ENCODE measurements at places on chromosomes 5 and 9.

- no peak for DNase-seq
These were observed 19.4 kb upstream of the TNFSF15 start for GRCh38 chr9:114825126-114825795.

- DNase-seq: no peak
These were observed 315.0 kb downstream of the FER start for GRCh38 chr5:109062664-109063063.

GRCh38 chr9:23543419-23543818 lies 282.6 kb downstream of the ELAVL2 start:
- no peak for DNase-seq

- no peak for DNase-seq
These were observed 11.8 kb downstream of the OTULIN start for GRCh38 chr5:14676320-14676719.

DNA sequence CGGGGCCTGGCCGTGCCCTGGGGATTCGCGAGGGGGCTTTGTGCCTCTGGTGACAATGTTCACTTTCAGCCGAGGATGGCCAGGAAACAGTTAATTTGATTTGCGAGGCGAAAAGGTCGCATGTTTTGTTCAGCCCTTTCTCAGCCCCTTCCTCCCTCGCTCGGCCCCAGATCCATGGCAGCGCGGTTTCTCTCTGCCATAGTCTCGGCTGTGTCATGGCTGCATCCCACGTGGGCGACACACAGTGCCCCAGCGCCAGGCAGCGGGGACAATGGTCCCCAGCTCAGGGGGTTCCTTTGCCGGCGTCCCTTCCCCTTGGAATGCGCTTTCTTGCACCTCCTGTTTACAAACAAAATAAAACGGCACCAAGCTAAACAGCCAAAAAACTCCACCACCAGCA lies 370.3 kb upstream of the IRX2 start:
- no peak for DNase-seq

DNA sequence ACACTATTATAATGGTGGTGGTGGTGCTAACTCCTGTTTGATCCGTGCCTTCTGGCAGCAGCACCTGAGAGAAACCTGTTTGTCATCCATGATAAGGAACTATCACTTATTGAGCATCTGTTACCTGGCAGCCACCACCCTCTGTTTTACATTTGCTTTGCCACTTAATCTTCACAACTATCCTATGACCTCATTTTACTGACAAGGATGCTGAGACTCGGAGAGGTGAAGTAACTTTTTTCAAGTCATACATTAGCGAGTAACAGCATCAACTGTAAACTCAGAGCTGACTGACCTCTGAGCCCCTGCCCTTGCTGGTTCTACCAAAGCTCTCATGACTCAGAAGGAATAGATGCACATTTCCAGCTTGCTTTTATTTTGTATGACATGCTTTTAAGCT lies 81.1 kb downstream of the EGFLAM start:
- DNase-seq: no peak

GRCh38 chr9:127123064-127123890 lies 842 bp upstream of the ANGPTL2 start:
- DNase-seq: peak; percentile 35

GRCh38 chr5:7886849-7887475 lies 18.0 kb downstream of the MTRR start:
- DNase-seq: peak; percentile 37

DNA sequence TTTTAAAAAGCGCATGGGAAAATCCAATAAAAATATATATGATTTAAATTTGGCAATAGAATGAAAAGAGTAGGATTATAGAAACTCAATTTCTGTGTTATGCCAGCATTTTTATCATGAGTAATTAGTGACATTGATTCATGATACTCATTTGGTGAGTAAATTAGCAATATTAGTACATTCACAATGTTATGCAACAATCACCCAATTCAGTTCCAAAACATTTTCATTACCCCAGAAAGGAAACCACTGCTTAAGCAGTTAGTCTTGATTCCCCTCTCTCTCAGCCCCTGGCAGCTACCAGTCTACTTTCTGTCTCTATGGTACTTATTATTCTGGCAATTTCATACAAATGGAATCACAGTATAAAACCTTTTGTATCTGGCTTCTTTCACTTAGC lies 27.0 kb downstream of the OSMR start:
- DNase-seq: no peak

GRCh38 chr9:77417566-77417965 lies 230.6 kb downstream of the GNA14 start:
- no peak for DNase-seq

DNA sequence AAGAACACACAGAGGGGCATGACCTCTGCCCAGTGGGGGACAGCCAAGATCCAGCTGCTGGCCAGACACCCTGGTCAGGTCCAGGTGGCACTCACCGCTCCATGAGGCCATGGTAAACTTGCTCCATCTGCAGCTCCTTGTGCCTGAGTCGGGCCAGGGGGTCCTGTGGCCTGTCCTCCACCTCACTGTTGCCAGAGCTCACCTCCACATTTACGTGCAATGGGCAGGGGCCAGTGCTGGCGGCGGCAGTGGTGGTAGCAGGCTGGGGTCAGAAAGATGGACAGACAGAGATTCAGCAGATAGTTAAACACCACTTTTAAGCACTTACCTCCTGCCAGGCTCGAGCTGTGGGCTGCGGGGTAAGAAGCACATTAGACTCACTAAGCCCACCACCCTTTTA lies 28.0 kb downstream of the AKNA start:
- no peak for DNase-seq

GRCh38 chr5:81774374-81774773 lies 23.5 kb upstream of the SSBP2 start:
- no peak for DNase-seq

DNA sequence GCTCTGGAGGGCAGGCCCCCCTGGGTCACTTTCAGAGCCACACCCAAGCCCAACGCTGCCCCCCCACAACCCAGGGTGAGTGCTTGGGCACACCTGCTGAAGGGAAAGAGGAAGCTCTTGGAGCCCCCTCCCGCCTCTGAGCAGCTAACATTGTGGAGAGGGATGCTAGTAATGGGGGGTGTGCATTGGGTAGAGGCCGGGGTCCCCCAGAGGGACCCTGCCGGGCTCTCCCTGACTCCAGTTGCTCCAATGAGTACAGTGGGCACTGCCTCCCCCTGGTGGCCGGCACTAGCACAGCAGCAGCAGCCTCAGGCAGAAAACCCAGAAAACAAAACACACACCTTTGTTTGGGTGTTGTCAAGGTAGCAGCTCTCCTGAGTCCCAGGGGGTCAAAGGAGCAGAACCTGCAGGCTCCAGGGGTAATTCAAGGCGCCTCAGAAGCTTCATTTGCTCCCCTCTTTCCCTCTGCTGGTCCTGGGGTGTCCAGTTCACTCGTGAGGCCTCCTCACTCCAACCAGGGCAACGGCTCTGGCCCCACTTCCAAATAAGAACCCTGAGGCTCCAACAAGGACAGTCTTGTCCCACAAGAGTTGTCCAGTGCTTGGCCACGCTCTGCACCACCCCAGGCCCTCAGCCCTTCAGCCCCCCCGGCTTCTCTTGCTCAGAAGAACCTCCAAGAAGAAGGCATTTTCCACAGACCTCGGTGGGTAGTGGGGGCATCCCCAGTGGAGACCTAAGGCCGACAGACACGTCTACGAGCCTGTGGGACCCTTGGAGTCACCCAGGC lies 16.1 kb downstream of the GBGT1 start:
- DNase-seq: peak; percentile 21

GRCh38 chr5:38670878-38671277 lies 114.4 kb upstream of the LIFR start:
- no peak for DNase-seq

- no peak for DNase-seq
These were observed 602.6 kb upstream of the DMAC1 start for GRCh38 chr9:8401961-8402705.

DNA sequence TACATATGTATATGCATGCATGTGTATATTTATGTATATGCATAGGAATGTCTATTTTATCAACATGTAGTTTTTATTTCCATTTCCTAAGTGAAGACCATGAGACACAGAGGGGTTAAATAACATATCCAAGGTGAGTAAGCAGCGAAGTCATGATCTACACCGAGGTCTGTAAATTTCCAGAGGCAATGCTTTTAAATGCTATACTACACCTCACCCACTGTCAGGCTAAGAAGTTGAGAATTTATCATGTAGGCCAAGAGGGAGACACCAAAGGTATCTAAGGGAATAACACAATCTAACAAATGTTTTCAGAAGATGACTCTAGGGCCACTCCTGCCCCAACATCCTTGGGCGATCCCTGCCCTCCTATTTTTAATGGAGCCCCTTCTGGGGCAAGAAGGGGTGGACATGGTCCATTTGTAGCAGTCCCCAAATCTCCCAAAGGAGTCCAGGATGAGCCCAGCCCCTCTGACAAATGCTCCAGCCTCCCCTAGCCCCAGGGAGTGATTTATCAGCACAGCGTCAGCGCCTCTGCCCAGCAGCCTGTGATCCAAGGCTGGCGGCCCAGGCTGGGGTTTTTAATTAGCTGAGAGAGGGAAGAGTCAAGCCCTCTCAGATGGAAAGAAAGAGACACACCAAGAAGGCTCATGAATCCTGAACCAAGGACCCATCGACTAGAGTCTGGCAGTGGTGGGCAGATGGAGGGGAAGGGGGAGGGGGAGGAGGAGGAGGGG lies 339.9 kb downstream of the ASTN2 start:
- peak; percentile 64 for DNase-seq

DNA sequence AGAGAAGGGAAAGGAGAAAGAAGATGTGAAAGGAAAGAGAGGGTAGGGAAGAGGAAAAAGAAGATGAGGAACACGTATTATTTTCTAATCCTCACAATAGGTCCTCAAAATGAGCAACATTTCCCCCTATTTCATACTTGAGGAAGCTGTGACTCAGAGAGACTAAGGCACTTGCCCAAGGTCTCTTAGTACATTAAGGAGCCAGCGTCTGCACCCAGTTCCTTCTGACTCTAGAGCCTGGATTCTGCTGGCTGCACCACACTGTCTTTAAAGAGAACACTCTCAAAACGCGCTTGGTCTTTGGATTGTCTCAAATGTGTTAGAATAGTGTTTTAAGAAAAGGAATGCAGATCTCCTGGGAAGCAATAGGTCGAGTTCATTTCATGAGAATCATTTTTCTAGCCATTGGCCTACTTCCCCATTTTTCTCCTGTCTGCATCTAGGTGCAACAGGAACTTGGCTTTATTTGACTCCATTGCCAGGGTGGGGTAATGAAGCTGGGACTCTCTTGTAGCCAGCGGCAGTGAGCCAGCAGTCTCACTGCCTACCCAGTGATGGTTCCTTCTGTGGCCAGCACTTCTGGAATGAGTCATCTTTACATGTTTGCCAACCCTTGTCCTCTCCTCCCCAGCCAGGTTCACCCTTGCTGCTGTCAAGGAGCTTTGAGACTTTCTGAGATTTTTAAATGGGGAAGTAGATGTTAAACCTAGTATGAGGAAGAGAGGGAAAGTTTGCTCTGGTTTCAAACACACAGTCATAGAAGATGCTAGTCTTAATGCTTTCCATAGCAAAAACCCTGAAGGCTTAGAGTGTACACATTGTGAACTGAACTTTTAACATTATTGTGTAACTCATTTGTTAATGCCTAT lies 82.7 kb downstream of the DOCK8 start:
- no peak for DNase-seq

- DNase-seq: no peak
These were observed 3.5 kb upstream of the GADD45G start for GRCh38 chr9:89601306-89601705.

GRCh38 chr9:88872192-88872946 lies 118.9 kb upstream of the S1PR3 start:
- DNase-seq: no peak

DNA sequence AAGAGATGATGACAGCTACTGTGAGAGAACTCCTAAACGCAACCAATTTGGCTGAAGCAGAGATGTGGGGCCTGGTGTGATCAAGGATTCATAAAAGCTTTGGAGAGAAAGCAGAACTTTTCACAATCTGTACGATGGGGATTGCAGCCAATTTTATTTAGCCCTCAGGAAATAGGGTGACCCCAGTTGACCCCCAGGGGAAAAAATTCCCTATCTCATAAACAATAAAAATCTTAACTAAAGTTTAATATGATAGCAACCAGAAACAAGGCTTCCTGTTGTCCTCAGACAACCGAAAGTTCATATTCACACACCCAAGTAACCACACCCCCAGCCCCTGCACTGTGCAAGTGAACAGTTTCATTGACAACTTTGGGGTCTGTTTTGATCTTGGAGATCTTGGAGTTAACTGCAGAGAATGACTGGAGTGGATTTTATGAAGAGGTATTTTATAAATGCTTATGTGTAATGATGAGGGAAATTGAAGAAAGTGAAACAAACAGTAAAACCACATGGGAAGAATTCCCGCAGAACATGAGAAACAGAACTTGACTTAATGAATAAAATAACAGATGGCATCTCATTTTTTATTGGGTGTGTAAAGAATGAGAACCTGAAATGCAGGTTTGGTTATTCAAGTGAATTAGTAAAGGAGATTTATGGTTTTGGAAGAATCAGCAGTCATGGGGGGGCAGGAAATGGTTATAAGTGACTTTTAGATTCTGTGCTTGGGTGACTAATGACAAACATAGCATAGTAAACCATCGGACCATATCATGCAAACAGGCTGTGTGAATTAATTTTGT lies 94.5 kb downstream of the PDE4D start:
- DNase-seq: peak; percentile 51

DNA sequence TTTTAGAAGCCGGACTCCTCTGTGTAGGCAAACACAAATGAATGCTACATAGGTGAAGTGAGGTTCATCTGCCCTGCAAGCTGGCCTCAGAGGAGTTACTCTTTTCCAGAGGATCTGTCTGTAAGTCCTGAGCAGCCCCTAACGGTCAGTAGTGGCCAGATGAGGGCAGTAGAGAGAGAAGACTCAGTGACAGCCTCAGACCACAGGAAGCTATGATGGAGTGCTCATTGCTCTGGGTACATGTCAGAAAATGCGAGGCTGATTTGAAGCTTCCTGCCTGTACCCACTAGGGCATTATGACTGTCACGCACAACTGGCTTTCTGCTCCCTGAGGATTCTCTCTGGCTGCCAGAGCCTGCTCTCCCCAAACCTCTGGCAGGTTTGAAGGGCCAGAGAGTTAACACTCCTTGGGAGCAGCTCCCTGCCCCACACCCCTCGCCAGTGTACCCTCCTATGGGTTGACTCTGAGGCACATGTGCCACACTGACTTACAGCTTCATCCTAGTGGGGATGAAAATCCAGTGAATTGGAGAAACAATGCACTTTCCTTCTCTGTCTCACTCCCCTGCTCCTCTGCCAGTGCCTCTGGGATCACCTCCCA lies 141.5 kb downstream of the GABRG2 start:
- peak; percentile 28 for DNase-seq

GRCh38 chr5:165504674-165505073 lies 1999.3 kb downstream of the MAT2B start:
- DNase-seq: no peak

- no peak for DNase-seq
These were observed 8.8 kb downstream of the SPARC start for GRCh38 chr5:151677776-151678545.

- no peak for DNase-seq
These were observed 769.9 kb upstream of the ADAMTS16 start for GRCh38 chr5:4370218-4370617.

DNA sequence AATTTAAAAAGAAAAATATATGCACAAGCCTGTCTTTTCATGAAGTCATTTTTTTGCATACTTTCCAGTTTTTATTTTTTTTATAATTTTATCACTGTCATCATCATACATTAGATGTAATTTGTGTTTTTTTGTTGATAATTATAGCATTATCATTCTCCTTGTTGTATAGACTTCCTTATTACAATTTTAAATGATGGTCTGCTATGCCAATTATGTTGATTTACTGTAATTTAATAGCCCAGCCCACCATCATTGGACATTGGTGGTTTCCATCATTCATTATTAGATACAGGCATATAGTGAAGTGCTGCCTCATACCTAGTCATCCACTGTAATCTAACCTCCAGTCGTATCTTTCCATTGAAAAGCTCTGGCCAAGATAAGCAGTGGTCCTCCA lies 3.8 kb upstream of the TJP2 start:
- no peak for DNase-seq

GRCh38 chr5:56147659-56148230 lies 85.4 kb downstream of the ANKRD55 start:
- no peak for DNase-seq

All from NCI-H446 (cell line).